Globus pallidus (tissue), 1 donor: ENCODE measurements at places on chromosomes 11 and 22.
A peak's percentile ranks its signal among the peaks of the same experiment; 100 is the strongest.

DNA sequence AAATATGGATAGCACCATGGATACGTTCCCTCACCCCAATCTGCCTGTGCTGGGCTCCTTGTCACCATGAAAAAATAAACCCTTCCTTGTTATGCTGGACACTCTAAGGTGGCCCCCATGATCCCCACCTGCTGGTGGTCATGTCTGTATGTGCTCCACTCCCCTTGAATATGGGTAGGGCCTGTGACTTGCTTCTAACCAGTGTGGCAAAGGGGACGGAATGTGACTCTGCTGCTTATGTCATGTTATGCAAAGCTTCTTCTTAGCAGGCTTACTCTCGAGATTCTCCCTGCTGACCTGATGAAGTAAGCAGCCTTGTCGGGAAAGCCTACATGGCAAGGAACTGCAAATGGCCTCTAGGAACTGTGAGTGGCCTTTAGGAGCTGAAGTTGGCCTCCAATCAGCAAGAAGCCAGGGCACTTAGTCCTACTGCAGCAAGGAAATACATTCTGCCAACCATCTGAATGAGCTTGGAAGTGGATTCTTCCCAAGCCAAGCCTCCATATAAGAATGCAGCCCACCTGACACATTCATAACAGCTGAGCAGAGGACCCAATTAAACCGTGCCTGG lies 159.9 kb downstream of the CCDC34 start:
- DNase-seq, result no peak

GRCh38 chr11:67571443-67571842 lies 12.2 kb upstream of the GSTP1 start:
- no peak for DNase-seq

DNA sequence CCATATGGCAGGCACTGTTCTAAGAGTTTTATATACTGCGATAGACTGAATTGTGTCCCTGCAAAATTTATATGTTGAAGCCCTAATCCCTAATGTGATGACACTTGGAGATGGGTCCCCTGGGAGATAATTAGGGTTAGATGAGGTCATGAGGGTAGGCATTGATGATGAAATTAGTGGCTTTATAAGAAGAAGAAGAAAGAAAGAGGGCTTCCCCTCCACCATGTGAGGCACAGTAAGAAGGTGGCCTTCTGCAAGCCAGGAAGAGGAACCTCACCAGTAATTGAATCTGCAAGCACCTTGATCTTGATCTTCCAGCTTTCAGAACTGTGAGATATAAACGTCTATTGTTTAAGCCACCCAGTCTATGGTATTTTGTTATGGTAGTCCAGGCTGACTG lies 46.6 kb upstream of the TENM4 start:
- no peak for DNase-seq

GRCh38 chr11:45816614-45817013 lies 11.7 kb downstream of the SLC35C1 start:
- no peak for DNase-seq

- DNase-seq, result no peak
These were observed 22.3 kb upstream of the GLYATL2 start for GRCh38 chr11:58866788-58867187.

- peak; percentile 61 for DNase-seq
These were observed 4.8 kb upstream of the FBXO7 start for GRCh38 chr22:32469799-32470212.

- no peak for DNase-seq
These were observed 171.8 kb downstream of the ETS1 start for GRCh38 chr11:128415539-128415938.

DNA sequence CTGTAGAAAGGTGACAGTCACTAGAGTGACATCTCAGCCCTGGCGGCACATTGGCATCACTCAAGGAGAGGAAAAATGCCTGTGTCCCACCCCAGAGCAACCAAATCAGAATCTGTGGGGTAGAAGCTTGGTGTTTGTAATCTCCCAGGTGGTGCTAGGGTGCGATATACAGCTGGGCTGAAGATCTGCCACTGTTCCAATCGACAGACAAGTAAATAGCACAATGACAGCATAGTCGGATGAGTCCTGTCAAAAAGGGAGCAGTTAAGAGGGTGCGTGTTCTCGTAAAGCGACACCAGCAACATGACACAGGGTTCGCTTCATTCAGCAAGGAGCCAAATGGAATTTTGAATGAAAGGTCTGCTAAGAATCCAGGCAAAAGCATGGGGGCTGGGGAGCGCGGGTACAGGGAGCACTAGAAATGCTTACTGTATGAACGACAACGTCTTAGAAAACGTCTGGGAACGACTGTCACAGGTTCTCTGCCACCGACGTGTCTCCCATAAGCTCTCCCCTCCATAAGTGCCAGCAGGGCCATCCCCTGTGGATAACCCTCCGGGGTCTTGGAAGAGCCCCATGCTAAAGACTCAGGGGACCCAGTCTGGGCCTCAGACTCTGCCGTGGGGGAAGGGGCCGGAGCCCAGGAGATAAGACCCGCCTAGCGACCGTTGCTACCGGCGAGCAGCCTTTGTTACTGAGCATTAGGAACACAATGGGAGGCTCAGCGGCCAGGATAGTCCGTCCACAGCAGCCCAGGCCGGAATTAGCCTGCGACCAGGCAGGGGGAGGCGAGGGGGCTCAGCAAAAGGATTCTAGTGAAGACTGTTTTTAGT lies 20.8 kb downstream of the ADA2 start:
- DNase-seq, result no peak

DNA sequence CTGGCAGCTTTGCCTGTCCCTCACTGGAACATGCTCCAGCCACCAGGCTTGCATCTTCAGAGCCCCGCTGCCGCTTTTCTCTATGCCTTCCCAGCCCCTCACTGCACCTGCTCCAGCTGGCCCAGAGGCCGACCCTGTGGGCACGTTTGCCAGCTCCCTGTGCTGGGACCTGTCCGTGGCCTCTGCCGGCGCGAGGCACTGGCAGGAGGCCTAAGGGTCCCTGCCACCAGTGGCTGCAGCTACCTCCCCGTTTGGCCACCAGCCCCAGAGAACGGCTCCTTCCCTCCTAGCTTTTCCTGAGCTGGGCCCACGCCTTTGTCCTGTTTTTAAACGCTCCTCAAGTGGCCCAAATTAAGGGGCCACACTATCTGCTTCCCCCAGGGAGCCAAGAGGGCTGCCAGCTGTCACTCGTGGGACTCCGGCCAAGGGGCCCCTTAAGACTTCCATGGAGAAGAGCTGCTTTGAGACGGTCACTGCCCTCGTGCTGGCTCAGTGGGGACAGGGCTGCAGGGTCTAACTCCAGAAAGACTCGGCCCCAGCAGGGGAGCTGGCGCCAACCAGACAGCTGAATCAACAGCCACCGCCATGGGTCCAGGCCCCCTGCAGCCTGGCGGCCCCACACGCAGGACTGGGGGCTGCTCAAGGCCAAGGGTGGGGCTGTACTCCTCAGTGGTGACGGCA lies 24.6 kb upstream of the WNT7B start:
- DNase-seq, result no peak

GRCh38 chr22:31227186-31227585 lies 15.1 kb downstream of the LIMK2 start:
- no peak for DNase-seq

DNA sequence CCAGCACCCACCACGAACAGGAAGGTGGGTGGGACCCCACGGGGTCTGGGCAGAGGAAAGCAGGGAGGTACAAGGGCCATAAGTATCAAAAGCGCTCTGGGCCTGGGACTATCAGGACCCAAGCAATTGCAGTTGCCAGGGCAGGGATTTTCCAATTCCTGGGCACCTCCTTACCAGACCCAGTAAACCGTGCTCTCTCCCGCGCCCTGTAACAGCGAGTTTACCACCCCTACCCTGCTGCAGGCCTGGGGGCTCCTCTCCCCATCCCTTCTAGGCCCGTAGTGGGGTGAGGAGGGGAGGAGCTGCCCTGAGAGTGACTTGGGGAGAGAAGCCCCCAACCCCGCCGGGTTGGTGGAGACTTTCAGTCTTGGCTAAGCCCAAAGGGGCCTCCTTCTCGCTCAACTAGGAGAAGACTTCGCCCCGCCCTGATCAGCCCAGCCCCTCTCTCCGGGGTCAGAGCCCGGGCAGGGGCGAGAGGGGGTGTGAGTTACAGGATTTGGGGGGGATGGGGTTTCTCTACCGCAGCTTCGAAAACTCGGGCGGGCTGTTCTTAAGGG lies 5.4 kb downstream of the PAX6 start:
- no peak for DNase-seq

GRCh38 chr11:69841859-69842698 lies 22.9 kb upstream of the FGF3 start:
- DNase-seq, result no peak

DNA sequence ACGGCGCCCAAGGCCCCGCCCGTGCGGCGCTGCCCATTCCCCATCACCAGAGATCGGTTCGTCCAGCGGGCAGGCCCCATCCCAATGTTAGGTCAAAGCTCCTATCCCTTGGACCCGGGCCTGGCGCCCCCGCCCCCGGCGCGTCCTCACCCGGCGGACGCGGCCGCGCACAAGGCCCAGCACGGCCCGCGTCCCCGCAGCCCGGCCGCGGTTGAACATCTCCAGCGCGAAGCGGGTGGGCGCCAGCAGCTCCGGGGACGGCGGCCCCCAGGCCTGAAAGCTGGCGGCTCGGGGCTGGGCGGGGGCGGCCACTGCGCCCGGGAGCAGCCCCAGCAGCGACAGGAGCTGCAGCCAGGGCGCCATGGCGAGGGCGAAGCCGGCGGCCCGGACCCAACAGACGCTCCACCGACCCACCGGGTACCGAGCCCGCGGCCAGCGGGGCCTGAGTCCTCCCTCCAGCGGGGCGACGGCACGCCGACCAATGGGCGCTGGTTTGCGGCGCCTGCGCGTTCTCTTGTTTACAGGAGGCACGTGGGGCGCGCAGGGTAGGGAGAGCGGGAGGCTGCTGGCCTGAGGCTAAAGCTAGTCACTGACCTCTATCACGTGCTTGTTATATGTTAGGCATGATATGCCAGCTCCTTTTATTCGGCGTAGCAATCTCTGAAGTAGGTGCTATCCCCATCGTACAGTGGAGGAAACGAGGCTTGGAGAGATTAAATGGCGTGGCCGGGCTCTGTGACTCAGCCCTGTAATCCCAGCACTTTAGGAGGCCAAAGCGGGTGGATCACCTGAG lies at the start of gene CTSF:
CTSF (minus strand) TSS at position 483 of the 793 bp plus-strand sequence; CDS start at position 363, 120 bp downstream.
- DNase-seq, result peak; percentile 90

GRCh38 chr11:9951807-9952206 lies 287.9 kb downstream of the SWAP70 start:
- DNase-seq, result peak; percentile 17

GRCh38 chr11:70155386-70155785 lies 47.7 kb upstream of the FADD start:
- DNase-seq, result no peak

DNA sequence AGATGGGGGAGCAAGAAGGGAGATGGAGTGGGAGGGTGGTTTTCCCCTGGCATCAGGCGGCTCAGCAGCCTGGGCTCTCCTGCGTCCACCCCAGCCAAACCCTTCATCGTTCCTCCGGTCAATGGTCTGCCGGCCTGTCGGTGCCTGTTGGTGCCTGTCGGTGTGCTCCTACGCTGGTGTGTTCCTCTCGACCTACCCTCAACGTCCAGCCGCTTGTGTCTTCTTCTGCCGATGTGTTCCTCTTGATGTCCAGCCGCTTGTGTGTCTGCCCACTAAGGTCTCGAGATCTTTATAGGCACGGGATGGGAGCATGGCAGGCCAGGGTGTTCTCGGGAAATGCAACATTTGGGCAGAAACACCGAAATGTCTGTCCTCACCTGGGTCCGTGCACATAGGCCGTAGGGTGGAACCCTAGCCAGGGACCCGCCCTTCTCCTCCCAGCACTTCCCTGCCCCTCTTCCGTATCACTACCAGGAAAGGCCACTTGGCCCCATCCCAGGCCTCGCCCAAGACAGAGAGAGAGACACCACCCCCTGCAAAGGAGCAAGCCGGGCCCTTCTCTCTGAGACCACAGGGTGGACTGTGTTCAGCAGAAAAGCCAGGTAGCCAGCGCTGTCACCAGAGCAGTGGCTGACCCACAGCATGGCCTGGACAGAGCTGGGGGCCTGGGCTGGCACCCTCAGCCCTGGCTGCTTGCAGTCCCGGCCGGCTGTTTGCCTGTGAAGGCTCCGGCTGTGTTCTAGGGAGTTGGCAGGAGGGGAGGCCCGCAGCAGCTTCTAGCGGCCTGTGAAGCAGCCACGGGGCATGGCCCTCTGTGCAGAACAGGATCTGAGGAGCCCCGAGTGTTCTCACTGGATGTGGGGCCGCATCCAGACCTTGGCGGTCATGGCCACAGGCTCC lies 61.6 kb upstream of the KCNQ1OT1 start:
- no peak for DNase-seq

- no peak for DNase-seq
These were observed 17.1 kb downstream of the MAFF start for GRCh38 chr22:38218661-38219622.

DNA sequence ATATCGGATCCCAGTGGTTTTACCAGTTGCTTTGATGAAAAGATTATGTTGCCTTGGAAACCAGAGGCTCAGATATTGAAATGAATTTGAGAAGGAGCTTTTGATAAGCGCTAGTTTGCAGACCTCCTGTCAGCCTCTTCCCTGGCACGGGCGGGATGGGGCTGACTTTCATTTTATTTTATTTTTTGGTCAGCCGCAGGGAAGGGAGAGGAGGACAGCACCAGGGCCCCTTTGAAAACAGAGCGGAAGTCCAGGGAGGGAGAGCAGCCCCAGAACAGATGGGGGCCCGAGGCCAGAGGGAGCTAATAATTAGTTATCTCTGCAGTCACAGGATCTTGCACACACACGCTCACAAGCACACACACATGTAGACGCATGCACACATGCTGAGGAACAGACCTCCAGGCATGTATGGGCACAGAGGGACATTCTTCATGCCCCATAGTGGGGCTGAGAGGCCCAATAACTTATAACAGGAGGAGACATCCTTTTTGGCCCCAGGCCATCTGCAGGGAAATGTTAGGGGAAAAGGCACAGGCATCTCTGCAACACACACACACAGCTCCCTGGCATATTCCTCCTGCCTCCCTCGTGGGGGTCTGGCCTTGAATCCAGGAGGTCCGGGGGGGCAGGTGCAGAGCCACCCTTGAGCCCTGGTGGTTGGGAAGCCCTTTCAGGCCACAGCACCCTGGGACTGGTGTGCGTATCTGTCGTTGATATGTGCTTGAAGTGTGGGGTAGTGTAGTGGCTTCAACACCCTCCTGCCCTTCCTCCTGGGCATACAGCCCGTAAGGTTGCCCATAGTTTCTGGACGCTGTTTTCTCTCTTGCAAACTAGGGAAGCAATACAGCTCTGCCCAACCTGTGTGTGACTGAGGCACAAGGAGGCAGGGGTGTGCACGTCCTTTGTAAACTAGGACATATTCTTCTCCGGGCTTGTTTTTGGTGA lies 117.3 kb downstream of the CEP164 start:
- no peak for DNase-seq

DNA sequence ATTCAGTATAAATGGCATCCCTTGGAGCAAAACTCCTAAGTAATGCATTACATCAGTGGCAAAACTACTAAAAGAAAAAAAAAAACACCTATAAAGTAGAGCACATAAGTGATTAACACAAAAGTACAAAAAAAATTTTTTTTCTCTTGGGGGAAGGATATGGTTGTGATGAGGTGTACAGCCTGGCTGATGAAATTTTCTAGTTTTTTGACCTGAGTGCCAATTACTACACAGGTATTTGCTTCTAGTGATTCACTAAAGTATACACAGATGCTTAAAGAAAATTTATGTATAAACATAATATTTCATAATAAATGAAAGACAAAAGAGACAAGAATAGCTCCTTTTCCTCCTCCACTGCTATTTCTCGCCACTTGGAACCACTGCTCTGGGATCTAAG lies 71.8 kb upstream of the APOA1 start:
- no peak for DNase-seq

- no peak for DNase-seq
These were observed 1.1 kb downstream of the APLP2 start for GRCh38 chr11:130070846-130071200.
